ENCODE measurements at places on chromosomes 5 and 9.

DNA sequence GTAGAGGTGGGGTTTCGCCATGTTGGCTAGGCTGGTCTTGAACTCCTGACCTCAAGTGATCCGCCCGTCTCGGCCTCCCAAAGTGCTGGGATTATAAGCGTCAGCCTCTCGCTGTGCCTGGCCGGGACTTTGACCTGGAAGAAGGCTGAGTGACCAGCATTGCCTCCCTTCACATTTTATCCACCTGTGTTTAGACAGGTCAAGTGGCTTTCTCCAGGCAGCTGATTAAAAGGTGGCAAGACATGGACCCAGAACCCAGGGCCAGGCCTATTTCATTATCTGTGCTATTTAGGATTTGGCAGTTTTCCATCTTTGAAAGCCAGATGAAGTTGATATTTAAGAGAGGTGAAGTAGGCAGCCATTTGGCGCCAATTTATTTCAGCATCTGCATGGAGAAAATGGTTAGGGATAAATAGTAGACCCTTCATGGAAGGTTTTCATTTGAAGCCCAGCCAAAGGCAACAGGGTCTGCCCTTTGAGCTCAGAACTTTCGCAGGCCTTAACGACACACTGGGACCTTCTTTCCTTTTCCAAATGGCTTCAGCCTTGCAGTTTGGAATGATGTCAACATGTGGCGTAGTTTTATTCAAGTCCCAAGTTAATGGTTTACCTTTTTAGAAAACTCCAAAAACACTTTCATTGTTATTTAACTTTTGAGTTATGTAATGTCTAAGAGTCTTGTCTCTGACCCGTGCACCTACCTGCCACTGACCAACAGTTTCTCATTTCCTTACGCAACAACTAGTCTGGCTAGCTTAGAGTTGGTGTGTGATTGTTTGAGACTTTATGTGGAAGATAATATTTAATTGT lies 8.4 kb downstream of the DAPK1 start:
- DNase-seq = no peak

- DNase-seq = no peak
Measured at GRCh38 chr9:124706685-124707084, 64.4 kb downstream of the NR6A1 start.

GRCh38 chr9:7813030-7813429 lies 13.5 kb upstream of the DMAC1 start:
- no peak for DNase-seq

GRCh38 chr5:116478491-116478890 lies 96.1 kb downstream of the SEMA6A start:
- no peak for DNase-seq

DNA sequence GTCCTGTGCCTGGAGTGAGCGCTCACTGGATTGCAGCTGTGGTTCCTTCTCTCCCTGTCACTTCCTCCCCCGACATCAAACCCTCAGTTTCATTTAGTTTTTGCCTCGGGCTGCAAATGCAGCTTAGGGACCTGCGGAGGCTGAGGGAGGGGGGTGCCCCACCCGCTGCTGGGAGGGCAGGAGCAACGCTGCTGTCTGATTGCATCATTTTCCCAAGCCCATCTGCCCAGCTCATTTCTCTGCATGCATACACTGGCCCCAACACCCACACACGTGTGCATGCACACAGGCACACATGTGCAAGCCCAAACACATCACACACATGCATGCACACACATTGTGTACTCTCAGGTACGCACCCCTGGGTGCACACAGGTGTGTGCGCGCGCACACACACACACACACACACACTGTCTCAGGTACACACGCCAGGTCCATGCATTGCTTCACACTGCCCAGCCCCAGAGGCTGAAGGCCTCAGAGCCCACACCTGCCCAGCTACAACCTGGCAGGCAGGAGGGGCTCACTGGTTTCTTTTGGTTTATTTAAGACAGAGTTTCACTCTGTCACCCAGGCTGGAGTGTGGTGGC lies 3.4 kb downstream of the ASS1 start:
- no peak for DNase-seq

GRCh38 chr5:84255315-84255714 lies 129.4 kb downstream of the EDIL3 start:
- no peak for DNase-seq

DNA sequence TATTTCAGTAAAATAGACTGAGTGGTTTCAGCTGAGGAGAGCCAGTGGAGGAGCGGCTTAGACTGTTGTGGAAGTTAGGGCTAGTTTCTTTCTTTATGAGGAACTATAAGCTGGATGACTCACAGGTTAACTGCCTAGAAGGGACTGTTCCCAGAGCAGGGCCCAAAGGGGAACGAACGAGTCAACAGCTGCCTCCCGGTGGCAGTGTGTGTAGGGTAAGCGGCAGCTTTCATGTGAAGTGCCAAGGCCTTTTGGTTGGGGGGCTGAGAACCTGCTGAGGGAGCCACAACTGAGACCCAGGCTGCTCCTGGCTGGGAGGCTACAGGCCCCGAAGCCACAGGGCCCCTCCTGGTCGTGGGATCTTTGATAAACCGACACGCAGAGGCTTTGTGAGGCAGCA lies 7.0 kb downstream of the SQSTM1 start:
- DNase-seq = no peak

GRCh38 chr9:112554516-112554915 lies 67.9 kb downstream of the KIAA1958 start:
- no peak for DNase-seq

GRCh38 chr5:172920447-172920849 lies 38.8 kb upstream of the RPL26L1 start:
- peak; percentile 38 for DNase-seq

GRCh38 chr9:116327701-116328405 lies 174.3 kb downstream of the PAPPA start:
- no peak for DNase-seq

DNA sequence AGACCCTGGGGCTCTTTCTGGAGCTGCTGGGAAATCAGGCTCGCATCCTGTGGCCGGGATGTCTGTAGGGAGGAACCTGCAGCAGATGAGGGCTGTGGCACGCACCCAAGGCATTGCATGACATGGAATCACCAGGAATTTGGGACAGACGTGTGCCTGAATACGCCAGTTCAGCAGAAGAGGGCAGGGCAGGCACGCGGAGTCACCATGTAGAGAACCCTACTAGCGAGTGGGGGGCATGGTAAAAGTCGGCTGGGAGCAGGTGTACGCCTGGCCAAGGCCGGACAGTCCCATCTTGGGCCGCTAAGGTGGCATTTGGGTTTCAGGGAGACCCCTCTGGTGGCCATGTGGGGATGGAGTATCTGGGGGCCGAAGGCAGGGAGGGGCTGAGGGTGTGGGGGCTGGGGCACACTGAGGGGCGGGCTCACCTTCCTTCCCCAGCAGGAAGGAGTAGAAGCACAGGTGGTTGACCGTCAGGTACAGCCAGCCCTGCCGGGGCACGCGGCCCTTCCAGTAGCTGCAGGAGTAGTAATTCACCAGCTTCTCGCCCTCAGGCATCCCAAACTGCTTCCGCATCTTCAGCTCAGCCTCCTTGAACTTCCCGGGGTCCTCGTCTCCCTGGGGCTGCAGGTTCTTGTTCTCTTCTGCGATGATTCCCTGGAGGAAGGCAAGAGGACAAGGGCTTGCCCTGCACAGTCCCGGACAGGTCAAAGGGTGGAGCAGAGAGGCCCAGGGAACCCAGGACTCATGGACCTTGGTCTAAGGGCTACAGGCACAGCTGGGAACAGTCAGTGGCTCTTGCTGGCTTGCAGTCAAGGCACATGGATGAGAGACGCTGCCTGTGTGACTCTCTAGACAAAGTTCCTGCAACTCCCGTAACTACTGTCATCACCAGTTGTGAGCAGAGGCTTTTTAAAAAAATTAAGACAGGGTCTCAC lies 13.5 kb downstream of the TBC1D9B start:
- no peak for DNase-seq

GRCh38 chr5:36357391-36357975 lies 55.8 kb upstream of the RANBP3L start:
- DNase-seq = no peak

GRCh38 chr5:143569213-143569701 lies 165.8 kb upstream of the NR3C1 start:
- DNase-seq = no peak

DNA sequence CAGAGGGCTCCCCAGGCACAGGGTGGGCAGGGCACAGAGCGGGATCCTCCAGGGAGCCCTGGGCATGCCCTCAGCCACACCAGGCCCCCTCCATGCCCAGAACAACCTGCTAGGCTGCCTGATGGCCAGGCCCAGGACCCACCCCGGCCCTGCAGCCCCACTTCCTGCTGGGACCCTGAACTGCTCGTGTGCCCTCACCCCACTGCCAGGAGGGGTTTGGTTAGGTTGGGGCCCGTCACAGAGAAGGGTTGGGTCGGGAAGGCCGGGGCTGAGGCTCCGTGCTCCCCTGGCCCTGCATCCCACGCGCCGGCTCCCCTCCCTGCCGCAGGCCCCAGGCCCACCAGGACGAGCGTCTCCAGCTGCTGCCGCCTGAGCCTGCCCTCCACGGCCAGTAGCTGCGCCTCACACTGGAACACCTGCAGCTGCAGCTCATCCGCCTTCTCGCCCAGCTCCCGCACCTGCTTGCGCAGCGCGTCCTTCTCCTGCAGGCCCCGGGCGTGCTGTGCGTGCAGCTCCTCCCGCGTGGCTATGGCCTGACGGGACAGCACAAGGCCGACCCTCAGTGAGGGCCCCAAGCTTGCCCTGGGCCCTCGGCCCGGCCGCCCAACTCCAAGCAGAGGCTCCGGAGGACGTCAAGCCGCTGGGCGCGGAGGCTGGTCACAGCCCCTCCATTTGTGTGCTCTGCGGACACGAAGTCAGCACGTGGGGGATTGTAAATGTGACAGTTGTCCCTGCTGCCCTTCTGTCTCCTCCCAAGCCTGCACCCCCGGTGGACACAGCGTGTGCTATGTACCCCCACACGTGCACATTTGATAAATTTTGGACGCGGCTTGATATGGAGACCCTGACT lies 4.0 kb upstream of the DNLZ start:
- DNase-seq = no peak

GRCh38 chr5:126335886-126336285 lies 87.3 kb upstream of the GRAMD2B start:
- DNase-seq = no peak

- DNase-seq = no peak
Measured at GRCh38 chr5:76367623-76368371, 35.3 kb upstream of the IQGAP2 start.

DNA sequence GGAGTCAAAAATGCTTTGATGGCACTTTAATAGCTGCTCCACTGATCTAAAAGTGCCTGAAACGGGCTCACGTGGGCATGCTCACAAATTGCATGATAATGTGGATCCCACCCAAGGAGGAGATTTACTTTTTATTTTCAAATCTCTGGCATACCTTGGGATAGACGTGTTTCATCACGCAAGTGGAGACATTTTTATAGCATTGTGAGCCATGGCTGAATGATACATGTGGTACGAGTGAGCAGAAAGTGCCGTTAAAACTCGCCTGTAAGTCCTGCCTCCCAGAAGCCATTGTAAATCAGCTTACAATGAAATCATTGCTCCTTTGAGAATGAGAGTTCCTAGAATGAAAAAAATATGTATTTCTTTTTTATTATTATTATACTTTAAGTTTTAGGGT lies 514.7 kb downstream of the MAT2B start:
- no peak for DNase-seq

- no peak for DNase-seq
Measured at GRCh38 chr5:9067154-9067553, 478.7 kb downstream of the SEMA5A start.

GRCh38 chr5:51095486-51095885 lies 287.8 kb upstream of the ISL1 start:
- DNase-seq = no peak

DNA sequence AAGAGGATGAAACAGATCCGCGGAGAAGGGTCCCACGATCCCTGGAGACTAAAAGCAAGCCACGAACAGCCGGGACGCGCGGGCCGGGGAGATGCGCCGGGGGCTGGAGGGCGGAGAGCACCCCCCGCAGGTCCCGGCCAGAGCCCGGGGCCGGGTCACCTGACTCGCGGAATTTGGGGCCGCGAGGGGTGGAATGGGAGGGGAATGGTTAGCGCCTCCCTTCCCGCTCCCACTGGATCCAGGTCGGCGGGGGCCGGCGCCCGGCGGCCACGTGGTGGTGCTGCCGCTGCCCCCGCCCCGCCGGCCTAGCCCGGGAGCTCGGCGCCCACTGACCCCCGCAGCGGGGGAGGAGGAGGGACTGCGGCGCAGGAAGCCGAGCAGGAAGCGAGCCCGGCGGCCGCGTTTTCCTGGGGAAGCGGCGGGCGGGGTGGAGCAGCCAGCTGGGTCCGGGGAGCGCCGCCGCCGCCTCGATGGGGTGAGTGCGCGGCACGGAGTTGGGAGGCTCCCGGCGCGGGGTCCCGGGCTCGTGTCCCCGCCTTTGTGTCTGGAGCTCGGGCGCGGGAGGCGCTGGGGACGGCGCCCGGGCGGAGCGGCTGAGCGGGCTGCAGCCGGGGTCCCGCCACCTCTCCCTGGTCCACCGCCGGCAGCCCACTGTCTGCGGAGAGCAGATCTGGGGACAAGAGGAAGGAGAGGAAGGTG lies at the start of gene RAI14:
TSS of gene RAI14 (plus strand) at position 328 of the 699 bp plus-strand sequence. CDS start 30,592 bp downstream, outside the sequence.
- DNase-seq = peak; percentile 53

DNA sequence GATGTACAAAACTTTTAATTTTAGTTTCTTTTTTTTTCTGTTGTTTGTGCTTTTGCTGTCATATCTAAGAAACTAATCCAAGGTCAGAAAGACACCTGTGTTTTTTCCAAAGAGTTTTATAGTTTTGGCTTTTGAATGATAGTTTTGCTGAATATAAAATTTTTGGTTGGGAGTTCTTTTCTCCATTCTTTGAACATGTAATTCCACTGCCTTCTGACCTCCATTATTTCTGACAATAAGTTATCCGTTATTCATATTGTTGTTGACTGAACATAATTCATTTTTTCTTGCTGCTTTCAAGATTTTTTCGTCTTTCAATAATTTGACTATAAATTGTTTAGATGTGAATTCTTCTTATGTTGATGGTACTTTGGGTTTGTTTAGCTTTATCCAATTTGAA lies 82.2 kb upstream of the SLC24A2 start:
- no peak for DNase-seq

GRCh38 chr9:87771316-87772006 lies 45.5 kb downstream of the CTSL start:
- no peak for DNase-seq

DNA sequence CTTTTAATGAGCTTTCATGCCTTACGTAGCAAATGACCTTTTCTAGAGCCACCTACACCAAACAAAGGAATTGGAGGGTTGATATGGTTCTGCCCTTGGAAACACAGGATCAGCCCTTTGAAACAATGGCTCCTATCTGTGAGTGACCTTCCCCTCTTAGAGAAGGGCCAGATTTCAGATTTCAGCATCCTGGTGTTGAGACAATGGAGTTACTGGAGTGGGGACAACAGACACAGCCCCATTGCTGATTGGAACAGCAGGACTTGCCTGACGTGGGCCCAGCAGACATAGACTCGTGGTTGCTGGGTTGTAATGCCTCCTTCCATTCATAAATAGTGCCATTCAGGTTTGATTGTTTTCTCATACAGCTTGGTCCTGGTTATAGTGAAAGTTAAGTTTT lies 96.0 kb downstream of the GALNT10 start:
- DNase-seq = no peak

DNA sequence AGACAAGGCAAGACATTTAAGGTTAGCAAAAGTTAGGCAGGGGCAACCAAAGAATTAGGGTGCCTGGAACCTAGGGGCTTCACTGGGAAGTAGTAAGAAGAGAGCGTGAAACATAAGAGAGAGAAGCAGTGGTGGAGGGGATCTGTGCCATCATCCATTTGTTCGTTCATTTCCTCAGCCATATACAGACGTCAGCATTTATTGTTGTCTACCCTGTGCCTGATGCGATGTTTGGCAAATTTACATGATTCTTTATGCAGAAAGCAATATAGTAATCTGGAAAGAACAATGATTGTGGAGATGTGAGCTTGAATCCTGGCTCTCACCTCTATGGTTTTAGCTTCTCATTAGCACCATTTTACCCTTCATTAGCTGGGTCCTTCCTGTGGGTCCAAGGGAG lies 477.5 kb upstream of the MPDZ start:
- no peak for DNase-seq
